ENCODE measurements at places on chromosomes 12 and 14.
A peak's percentile ranks its signal among the peaks of the same experiment; 100 is the strongest.

DNA sequence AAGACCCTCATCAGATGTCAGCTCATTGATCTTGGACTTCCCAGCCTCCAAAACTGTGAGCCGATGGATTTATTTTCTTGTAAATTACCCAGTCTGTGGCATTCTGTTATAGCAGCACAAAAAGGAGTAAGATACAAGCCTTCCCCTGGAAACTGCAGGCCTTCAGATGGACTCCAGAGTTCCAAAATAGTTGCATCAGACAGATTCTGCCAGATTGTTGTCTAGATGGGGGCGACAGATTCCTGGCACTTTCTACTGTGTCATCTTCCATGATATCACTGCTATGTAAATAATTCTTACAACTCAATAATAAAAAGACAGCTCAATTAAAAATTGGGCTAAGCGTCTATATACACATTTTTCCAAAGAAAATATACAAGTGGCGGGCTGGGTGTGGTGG is 17.2 kb upstream of the MARK3 start:
- no peak for DNase-seq

- DNase-seq: no peak
These were observed 7.0 kb downstream of the CORO1C start for GRCh38 chr12:108724054-108724889.

DNA sequence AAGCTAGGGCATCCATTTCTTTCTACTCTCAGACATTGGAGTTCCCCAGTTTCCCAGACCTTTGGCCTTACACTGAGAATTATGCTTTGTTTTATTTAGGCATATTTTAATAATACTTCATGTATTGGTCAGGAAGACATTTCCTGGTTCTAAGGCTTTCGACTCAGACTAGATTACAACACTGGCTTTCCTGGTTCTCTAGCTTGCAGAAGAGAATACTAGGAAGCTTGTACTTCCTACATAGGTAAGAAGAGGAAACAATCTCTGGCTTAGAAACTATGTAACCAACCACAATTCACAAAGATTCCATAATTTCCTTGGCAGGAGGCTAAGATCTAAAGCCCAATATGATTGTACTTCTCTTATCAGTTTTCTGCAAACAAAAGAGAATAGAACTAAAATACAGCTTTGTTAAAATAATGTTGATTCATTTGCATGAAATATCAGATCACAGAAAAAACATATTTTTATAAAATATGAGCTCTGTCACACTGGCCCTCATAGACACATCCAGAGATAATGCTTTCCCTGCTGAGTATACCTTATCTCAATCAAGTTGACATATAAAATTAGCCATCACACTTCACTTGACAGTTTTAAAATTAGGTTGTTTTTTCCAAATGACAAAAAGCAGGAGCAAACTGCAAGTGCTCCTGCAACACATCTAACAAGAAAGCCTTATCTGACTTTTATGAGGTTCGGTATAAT is 30.5 kb downstream of the CLEC2D start:
- no peak for DNase-seq

DNA sequence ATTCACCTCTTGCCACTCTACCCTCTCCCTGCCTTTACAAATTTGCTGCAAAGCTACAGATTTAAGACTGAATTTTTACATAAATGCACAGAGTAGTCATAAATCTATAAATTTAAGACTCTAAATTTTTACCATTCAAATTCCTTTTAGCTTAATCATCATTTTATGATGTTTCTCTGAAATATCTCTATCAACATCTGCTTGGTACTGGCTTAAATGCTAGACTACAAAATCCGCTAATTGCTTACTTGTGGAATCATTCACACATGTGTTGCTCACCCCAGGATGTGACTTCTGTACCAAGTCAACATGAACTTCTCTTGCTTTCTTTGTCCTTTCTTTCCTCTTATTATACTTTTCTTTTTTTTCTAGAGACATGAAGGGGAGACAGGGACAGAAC is 109.2 kb downstream of the GALC start:
- no peak for DNase-seq

DNA sequence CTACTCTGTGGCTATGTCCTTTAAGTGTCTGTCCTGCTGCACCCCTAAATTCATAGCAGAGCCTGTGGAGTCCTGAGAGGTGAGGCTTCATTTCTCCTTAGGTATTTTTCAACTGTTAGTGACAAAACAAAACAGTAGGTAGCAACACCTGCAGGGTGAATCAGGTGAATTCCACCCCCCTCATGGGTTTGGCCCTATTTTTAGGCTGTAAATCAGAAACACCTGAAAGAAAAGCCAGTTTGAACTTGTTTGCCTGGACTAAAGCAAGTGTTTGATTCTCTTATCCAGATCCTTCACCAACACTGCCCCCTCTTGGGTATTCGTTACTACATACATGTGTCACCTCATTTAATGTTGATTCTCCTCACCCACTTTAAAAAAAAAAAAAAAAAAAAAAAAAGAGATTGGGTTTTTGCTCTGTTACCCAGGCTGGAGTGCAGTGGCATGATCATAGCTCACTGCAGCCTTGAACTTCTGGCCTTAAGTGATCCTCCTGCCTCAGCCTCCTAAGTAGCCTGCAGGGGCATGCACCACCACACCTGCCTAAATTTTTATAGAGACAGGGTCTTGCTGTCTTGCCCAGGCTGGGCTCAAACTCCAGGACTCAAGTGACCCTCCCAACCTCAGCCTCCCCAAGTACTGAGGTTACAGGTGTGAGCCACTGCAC is 10.3 kb downstream of the TBPL2 start:
- peak; percentile 51 for DNase-seq

DNA sequence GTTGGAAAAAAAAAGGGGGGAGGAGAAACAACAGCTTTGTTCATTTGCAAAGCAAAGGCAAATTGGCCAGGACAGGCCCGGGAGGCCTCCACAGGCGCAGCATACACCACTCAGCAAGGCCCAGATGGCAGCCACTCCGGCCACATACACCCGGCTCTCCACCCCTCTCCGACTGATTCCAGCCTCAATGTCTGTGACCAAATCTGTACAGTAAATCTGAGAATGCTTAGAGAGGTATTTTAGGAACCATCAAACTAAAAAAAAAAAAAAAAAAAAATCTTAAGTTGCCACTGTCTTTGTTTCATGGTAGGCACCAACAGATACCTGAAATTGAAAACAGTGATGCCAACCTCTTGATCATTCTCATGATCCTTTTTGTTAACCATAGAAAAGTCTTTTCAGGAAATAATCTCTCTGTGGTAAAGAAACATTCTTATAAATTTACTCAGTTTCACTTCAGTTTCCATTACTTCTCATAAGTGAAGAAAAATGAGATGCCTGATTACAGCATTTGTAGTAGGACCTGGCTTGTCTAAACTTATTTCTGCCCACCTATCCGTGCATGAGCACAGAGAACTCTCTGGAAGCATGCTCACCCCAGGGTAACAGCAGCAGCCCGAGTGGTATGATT is 20.2 kb downstream of the VPS37B start:
- no peak for DNase-seq

DNA sequence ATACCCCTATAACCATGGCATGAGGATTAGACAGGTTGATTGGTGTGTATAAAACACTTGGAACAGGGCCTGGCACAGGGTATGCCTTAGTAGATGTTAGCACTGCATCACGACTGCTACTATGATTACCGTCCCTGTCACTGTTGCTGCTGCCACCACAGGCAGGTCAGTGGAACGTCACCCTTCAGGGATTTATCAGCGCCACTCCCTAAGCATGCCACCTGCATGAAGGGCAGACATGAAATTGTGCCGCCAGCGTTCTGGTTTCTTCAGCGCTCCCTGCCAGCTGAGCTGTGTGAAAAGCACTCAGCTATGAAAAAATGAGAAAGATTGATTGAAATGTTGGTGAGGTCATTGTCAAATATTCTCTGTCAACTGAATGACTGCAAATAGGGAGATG is 477.0 kb downstream of the DPF3 start:
- no peak for DNase-seq
